Epithelial cell of proximal tubule (primary cell): ENCODE measurements at places on chromosomes 2 and 18. TPM values are rescaled to one million over a fixed set of nuclear protein-coding genes. Genes with fewer than 3 reads are reported as not detected.

DNA sequence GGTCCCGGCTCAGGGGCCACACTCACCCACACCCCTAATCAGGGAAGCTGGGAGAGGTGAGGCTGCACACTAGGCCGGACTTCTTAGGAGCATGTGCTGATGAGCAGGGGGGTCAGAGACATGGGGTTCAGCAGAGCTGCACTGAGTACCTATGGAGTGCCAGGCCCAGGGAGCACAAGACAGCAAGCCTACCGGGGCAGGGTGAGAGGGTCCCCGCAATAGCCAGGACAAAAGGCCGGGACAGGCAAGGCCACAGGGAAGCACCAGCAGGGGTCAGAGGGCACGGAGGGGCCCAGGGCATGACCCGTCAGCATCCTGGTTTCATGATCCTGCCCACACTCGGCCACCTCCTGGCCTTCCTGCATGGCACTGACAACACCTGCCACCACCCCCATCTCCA is 73.5 kb downstream of the TNS1 start:
- DNase-seq: no peak

Gene ADAM23
- 0.92 and 1.7 TPM in 2 replicates for total RNA-seq

DNA sequence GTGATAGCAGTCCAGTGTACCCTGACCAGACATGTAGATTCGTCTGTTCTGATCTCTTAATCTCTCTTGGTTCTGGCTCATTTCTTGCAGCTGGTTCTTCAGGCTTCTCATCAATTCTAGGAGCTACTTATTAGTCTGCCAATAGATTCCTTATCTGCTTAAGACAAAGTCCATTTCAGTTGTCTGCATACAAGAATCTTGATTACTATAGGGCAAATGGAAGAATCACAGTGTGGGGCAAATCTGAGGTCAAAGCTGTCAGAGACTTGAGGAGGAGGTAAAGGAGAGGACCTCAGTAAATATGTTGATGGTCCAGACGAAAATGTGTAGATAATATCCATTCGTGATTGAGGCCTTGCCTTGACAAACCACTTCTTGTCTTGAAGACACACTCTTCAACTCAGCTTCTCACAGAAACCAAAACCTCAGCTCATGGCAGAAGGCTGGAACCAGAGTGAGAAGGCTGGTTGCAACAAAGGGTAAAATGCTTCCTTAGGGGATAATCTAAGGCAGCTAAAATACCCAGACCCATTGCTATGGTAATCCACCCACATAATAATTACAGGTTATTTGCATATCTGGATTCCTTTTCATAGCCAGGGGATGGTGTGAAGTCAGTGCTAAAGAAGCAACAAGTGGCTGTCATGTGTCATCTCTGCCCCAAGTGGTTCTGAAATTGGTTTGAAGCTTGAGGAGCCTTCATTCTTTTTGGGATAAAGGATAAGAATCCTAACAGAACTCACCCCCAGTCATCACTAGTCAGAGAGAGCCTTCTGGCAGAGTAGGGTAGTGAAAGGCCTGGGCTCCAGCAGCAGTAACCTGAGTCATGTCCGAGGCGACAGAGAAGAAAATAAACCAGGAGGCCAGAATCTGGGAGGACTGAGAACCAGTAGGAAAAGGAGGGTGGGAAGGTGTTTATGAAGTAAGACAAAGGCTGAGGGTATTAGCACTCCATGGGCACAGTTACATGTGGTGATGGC is 29.2 kb upstream of the PELI1 start:
- no peak for DNase-seq

DNA sequence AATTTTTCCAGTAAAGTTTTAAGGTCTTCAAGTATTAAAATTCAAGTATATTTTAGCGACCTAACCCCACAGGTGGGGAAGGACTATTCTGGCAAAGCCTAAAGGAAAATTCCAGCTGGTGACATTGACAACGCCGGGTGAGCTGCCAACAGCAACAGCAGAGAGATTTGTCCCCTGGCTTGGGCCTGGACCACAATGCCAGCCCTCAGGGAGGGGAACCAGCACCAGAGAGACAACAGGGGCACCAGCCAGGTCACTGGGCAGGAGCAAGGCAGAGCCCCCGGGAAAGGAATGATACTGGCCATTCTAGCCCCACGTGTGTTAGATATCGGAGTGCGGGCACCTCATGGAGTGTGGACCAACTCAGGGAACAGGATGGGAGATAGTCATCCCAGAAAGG is 95.7 kb downstream of the ARMC9 start:
- DNase-seq: no peak

Gene TGFA
- total RNA-seq: 40.1 and 89.1 TPM in 2 replicates

Gene BOLL
- not detected in 2 replicates for total RNA-seq

GRCh38 chr2:175066411-175066810 is 61.2 kb upstream of the CHN1 start:
- no peak for DNase-seq

- DNase-seq: no peak
These were observed 750.2 kb downstream of the SLC4A3 start for GRCh38 chr2:220377482-220378155.

DNA sequence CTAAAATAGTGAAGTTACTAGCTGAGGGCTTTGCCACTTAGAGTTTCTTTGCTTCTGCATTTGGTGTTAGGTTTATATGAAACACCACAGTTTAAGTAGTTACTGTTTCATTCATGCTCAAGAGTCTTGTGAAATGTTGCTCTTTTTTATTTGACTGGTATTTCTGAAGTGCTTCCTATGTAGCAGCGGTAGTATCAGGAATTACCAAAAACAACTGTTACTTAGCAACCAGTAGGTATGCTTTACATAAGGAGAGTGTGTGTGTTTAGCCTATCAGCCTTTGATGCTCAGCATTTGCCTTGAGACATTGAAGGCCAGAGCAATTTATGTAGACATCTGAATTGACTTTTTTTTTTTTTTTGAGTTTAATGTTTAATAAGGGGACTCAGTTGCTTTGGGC is 3.6 kb downstream of the DIS3L2 start:
- no peak for DNase-seq

Gene RUFY4
- total RNA-seq: not detected in 2 replicates

- DNase-seq: no peak
These were observed 31.8 kb downstream of the METTL8 start for GRCh38 chr2:171401947-171402346.

- DNase-seq: no peak
These were observed 35.1 kb upstream of the RASGRP3 start for GRCh38 chr2:33441235-33441810.

GRCh38 chr18:32669549-32670165 is 103.2 kb downstream of the KLHL14 start:
- DNase-seq: no peak

Gene PSMA8
- not detected in 2 replicates for total RNA-seq

- no peak for DNase-seq
These were observed 300.0 kb upstream of the SMIM21 start for GRCh38 chr18:75727456-75727855.

- DNase-seq: no peak
These were observed 35.5 kb downstream of the DDX18 start for GRCh38 chr2:117850015-117850414.

Gene GATA6
- 1.2 and 2.7 TPM in 2 replicates for total RNA-seq

DNA sequence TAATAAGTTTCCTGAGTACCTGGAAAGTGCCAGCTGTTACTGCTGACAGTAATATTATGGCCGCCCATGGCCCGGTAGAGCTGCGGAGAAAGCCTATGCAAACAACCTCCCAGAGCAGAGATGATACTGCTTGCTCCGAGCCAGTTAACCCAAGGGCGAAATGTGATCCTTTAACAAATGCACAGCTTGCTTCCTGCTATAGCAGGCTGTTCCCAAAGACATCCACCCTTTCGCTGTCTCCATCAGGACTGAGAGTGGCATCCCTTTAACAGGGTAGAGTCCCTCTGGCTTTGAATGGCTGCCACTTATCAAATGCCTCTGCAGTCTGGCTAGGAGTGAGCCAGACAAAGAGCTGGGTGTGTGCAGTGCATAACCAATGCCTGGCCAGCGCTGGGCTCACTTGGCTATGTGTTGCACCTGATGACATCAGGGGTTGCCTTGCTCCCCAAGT is 69.7 kb upstream of the DAPL1 start:
- no peak for DNase-seq

Gene STARD6
- 1.9 TPM in 1 of 2 replicates, not detected in the other for total RNA-seq

Gene GTF2A1L
- total RNA-seq: 0.14 TPM in 1 of 2 replicates, not detected in the other

Gene CHRNA1
- total RNA-seq: not detected in 2 replicates

Gene TEKT4
- not detected in 2 replicates for total RNA-seq

DNA sequence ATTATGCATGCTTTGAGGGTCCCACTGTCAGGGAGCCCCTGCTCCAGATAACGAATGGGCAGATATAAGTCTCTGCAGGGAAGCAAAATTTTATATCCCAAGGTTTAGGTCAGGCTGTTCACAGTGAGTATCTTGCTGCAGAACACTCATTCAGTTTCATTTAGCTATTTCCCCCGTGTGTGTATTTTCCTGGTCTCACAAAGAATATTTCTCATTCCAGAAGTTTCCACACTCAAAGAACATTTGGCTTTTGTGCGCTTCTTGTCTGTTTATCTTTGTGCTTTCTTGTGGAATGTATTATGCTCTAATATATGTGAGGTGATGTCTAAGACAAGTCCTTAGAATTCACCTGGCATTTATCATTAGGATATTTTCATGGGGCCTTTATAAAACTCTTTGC is 140.4 kb upstream of the MMADHC start:
- DNase-seq: no peak

DNA sequence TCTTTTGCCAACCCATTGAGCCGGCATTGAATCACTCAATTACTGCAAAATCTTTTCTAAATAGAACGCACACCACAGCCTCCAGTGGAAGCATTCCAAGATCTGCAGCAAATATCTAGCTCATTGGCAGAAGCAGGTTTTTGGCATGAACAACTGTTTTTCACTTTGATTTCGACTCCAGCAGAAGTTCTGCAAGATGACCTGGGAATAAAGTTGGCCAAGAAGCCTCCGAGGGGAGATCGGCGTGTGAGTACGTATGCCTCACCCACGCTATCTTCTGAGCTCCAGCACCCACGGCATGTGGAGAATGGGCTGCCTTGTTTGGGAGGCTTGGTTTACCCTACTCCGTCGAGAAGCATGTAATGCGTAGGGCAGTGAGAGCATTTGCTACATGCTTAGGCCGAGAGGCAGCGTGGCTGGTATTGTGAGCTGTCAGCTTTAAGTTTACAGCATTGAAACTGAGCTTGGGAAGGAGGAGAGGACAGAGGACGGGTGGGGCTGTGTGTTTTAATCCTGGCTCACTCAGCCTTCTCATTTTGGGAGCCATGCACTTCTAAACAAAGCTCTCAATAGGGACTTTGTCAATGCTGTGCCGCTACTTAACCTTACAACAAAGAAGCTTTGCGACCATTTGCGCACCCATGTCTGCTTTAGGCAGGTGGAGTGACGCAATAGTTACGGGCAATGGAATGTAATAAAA is 10.5 kb downstream of the PCARE start:
- DNase-seq: no peak

Gene SLC5A7
- total RNA-seq: not detected in 2 replicates

DNA sequence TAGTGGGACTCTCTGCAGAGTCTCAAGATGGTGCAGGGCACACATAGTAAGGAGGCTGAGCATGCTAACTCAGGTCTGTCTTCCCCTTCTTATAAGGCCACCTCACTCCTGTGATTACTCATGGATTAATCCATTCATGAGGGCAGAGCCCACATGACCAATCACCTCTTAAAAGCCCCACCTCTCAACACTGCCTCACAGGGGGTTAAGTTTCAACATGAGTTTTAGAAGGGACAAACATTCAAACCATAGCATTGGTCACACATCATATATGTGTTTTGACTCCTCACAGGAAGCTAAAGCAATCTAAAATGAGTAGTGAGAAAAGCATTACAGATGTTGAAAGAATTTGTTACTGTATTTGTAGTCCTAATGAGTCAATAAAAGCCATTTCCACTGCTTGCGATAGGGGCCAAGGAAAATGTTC is 57.5 kb downstream of the DTNA start:
- peak; percentile 40 for DNase-seq

DNA sequence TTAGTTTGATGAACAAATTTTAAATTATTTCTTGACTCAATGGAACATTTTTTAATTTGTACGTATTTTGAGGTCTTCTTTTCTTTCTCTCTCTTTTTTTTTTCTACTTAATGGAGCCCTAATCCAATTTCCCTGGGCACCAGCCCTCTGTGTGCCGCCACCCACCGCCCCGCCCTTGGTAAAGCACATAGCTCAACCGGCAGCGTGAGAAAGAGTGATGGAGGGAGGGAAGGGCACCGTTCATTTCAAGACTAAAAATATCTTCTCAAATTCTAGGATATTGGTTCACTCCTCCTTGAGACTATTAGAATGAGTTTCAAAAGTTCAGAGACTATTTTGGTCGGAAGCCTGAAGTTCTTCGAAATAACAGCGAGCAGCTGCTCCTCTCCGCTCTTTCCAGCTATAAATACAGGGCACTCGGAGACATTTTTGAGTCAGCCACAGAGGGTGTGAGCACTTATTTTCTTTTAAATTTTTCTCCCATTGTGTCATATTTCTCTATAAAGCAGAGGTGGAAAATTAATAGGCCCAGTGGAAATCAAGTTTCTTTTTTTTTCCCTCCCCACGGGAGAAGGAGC is 731.7 kb upstream of the ID2 start:
- DNase-seq: no peak

DNA sequence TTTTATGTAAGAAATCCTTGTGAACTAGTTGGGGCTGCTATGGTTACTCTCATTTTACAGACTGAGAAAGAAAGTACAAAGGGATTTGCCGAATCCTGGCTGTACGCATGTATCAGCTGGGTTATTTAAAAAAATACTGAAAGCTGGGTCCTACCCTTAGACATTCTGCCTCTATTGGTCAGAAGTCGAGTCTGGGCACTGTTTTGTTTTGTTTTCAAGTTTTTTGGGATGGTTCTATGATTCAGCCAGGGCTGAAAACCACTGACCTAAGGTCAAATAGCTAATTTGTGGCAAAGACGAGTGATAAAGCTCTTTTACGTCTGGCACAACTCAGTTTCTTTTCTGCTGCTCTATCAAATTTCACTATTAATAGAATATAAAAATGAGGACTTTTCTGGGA is 5.9 kb upstream of the SLC8A1 start:
- no peak for DNase-seq

GRCh38 chr2:226270285-226271058 is 529.1 kb downstream of the IRS1 start:
- DNase-seq: no peak

- no peak for DNase-seq
These were observed 590.3 kb upstream of the CNTNAP5 start for GRCh38 chr2:123434546-123435395.

Gene EFR3B
- 1.3 and 2.6 TPM in 2 replicates for total RNA-seq

DNA sequence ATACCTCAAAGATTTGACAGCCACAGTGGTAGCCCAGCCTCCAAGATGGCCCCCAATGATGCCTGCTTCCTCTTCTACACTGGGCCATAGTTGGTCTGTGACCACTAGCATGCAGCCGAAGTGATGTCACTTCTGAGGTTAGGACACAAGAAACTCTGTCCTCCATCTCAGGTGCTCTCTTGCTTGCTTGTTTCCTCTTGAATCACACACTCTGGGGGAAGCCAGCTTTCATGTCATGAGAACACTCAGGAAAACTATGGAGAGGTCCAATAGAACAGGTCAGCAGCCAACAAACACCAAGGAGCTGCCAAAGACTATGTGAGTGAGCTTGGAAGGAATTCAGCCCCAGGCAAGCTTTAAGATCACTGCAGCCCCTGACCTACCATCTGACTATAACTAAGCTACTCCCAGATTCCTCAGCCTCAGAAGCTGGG is 3.3 kb upstream of the ADAM17 start:
- DNase-seq: peak; percentile 45
